ENCODE measurements at places on chromosomes 5 and 9.

DNA sequence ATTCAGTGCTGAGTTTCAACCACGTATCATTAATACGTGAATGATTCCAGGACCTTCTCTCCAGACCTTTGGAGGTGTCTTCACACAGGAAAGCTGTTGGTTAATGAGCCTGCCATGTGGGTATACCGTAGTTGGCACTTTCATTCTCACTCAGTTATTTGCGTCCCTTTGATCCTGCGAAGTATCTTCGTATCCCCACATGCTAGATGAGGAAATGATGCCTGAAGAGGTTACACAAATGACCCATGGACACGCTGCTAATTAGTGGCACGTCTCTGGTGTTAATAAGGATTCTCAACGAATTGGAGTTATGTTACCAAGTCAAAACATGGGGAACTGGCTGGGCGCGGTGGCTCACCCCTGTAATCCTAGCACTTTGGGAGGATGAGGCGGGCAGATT lies 65.7 kb upstream of the GNE start:
- DNase-seq: no peak

GRCh38 chr9:80836013-80836412 lies 853.3 kb downstream of the TLE1 start:
- DNase-seq: no peak

- DNase-seq: no peak
These were observed 293.5 kb upstream of the C9orf72 start for GRCh38 chr9:27866741-27867140.

GRCh38 chr5:169354263-169354662 lies 53.3 kb upstream of the SLIT3 start:
- no peak for DNase-seq

- no peak for DNase-seq
These were observed 68.8 kb downstream of the C9orf50 start for GRCh38 chr9:129552064-129552463.

DNA sequence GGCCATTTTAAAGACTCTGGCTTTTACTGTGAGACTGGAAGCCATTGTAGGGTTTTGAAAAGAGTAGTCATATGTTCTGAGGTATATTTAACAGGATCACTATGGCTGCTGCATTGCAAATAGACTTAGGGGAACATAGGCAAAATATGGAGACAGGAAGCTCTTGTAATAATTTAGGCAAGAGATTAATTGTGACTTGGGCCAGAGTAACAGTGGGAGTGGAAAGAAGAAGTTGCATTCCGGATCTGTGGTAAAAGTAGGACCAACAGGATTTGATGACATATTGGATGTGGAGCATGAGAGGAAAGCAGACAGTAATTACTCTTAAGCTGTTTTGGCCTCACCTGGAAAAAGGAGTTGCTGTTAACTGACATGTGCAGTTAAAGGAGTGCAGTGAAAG lies 85.6 kb downstream of the SMIM15 start:
- no peak for DNase-seq

- DNase-seq: no peak
These were observed 22.3 kb downstream of the RFK start for GRCh38 chr9:76371901-76372300.

- DNase-seq: no peak
These were observed 281.9 kb downstream of the DNAH5 start for GRCh38 chr5:13662626-13663025.

DNA sequence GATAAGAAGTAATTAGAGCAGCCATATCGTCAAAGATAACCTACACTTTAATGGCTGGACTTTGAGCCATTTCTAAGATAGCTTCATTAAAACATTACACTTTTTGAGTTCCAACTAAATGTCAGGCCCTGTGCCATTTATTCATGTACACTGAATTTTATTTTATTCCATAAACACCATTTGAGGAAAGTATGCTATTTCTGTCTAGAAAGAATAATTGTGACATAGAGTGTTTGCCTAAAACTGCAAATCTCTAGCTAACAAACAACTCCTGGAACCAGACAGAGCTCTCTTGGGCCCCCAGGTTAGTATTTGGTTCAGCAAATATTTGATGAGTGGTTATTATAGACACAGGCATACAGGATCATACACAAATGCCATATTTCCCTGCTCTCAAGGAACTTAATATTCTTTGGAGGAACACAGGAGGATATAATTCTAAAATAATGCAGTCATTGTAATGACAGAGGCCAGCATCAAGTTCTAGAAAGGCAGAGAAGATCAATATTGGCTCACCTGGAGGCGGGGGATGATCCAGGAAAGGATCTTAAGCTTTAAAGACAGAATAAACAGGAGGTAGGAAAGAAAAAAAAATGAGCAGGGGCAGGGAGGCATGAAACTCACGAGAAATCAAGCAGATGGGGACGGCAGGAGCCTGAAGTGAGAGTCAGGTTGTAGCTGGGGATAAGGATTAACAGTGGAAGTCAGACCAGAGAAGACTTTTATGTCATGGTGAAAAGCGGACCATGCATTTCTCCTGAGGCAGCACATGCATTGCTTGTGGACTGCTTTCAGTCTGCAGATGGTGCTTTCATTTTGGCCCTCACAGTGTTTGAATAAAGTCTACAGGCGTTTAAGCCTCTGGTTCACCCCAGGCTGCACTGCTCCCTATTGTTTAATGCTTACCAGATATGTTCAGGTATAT lies 127.7 kb downstream of the GCNT1 start:
- DNase-seq: no peak

DNA sequence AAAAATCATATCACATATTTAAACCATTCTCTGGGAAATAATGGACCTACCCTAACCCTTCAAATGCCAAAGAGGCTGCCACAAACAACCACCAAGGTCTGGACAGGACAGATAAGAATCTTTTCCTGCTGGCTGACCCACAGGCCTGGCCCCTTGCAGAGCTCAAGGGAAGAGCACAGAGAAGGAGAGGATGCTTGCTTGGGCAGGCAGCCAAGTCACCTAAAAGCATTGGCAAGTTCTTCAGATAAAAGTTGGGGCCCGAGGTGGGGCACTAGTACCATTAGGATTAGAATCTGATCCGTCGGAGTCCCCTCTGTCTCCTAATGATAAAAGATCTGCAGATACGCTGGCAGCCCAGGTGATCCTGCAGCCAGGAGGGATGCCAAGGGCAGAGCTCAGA lies 176.6 kb downstream of the GABBR2 start:
- no peak for DNase-seq

DNA sequence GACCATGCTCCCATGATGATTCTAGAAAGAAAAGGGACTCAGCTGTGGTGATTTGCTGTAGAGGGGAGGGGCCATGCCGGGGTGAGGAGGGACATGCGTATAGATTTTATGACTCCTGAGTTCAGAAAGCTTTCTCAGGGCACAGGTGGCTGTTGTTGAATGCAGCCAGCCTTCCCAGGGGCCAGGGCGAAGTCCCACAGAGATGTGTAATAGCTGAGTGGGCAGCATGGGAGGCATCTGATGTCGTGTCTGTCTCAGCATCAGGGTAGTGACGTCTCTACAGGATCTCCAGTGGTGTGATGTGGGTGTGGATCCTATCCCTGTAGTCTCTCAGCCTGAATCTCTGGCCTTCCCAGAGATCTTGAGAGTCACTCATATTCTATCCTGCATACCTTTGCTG lies 7.8 kb upstream of the BOD1 start:
- DNase-seq: no peak

GRCh38 chr5:151159649-151160373 lies 2.2 kb upstream of the ANXA6 start:
- no peak for DNase-seq

GRCh38 chr9:71966601-71967000 lies 55.2 kb downstream of the C9orf85 start:
- no peak for DNase-seq

DNA sequence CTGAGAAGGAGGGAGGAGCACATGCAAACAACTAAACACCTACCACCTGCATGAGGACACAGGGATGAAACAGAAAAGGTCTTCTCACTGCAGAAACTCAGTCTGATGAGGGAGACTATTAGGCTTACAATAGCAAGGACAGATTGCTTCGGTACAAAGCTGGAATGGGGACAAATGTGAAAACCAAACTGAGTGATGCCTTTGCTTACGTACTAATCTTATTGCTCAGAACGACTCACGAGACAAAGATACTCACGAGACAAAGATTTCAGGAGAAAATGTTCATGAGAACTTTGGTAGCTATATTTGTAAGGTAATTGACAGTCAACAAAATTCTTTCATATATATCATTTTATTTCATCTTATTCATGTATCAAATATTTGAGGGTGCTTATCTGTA lies 71.9 kb upstream of the TAF1L start:
- DNase-seq: no peak

- DNase-seq: no peak
These were observed 197.2 kb downstream of the SEMA6A start for GRCh38 chr5:116377276-116378006.

- DNase-seq: no peak
These were observed 163.9 kb downstream of the PIK3R1 start for GRCh38 chr5:68379275-68380036.

GRCh38 chr9:113216406-113216805 lies 4.7 kb downstream of the FKBP15 start:
- no peak for DNase-seq

DNA sequence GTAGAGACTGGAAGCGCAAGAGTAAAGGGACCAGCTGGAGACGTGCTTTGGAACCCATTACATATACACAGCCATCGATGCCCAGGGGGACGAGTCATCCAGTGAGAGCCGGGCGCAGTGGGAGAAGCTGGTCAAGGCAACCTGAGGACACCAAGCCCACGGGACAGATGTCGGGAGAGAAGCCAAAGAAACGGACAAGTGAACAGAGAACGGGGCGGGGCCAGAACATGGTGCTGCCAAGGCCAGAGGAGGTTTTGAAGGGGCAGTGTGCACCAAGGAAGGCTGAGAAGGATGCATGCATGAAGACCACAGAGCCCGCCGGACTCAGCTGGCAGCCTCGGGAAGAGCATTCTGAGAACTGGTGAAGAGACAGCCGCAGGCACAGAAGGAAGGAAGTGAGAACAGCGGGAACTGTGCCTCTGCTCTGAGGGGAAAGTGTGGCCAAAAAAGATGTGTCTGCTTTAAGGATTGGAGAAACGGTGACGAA lies 20.3 kb downstream of the CAMSAP1 start:
- no peak for DNase-seq

DNA sequence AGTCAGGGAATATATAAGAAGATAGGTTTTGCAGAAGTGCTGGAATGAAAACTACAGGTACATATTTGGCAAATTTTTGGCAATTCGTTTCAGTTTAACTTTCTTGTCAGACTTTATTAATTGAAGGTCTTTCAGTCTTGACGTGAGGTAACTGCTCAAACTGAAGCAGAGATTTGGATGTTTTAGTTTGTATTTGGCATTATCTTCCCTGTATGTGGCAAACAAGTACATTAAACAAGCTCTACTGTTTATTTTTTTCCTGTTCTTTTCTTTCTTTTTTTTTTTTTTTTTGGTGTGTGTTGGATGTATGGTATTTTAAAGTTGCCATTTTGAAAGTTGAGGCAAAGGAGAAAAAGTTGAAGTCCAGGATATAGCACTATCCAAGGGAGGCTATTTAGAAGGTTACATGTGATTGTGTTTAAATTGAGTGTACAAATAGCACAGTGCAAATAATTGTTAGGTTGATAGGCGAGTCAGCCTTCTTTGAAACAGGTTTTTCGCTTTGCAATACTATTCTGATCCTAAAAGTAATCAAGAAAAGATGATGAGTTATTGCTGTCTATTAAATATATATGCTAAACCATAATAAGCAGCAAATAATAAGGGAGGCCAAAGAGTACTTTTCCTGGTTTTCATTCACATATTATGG lies 2.2 kb downstream of the PBX3 start:
- no peak for DNase-seq

- DNase-seq: no peak
These were observed 1.5 kb downstream of the FCN1 start for GRCh38 chr9:134916161-134916665.

DNA sequence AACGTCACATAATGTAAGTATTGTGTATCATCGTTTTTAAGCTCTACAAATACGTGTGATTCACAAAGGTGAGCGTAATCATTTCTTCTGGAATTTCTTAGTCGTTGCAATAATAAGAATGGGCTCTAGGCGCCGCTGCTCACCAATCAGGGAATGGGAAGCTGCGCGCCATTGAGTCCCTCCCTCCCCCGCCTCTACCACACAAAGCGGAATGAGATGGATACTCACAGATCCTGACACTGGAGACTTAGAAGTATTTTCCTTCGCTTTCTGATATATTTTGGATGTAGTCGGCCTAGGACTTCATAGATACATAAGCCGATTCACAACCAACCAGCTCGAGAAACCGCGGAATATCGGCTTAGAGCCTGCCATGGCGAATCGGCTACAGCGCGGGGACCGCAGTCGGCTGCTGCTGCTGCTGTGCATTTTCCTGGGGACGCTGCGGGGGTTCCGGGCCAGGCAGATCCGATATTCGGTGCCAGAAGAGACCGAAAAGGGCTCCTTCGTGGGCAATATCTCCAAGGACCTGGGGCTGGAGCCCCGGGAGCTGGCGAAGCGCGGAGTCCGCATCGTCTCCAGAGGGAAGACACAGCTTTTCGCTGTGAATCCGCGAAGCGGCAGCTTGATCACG lies at the start of gene PCDHGA11:
Gene PCDHGA11 (plus strand): TSS at position 197 of the 634 bp plus-strand sequence. CDS start 177 bp downstream, at position 374.
- DNase-seq: peak; percentile 66

- DNase-seq: no peak
These were observed 907 bp downstream of the HMCN2 start for GRCh38 chr9:130266236-130267098.

DNA sequence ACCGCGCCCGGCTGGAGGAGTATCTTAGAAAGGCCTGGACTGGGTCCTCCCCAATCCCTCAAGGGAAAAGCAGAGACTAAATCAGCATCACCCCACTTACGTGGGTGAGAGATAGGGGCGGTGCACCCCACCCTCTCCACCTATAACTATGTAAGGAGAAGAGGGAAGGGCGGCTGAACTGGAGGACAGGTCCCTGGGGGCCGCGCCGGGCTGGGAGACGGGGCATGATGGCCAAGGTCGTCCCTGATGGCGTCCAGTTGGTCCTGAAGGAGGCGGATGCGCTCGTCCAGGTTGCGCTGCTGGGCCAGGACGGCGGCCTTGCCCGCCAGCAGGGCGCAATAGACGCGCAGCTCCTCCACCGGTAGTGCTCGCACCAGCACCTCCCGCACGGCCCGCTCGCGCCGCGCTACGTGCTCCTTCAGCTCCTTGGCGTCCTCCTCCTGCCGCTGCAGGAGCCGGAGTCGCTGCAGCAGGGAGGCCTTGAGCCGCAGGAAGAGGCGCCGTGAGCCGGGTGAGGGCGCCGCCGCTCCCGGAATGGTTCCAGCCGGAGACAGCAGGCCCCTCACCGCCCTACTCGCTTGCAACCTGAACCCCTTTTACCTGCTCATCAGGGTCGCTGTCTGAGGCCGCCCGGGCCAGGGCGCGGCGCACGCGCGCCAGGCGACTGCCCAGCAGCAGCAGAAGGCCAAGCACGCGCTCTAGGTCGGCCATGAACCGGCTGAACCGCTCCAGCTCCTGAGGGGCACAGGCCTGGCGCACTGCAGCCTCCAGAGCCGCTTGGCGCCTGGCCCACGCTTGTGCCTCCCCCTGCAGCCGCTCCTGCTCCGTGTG lies 7.6 kb downstream of the SHROOM1 start:
- no peak for DNase-seq

- DNase-seq: no peak
These were observed 138.2 kb upstream of the RFX3 start for GRCh38 chr9:3664044-3664443.

GRCh38 chr9:134658378-134658955 lies 16.9 kb downstream of the COL5A1 start:
- DNase-seq: no peak

All from germinal center (tissue), 1 donor.